ENCODE measurements at places on chromosomes 16 and 17.

GRCh38 chr17:9987779-9988585 is 82.9 kb upstream of the RCVRN start:
- no peak for DNase-seq

GRCh38 chr17:17783825-17784656 is 52.7 kb downstream of the SREBF1 start:
- DNase-seq, result peak; percentile 77

DNA sequence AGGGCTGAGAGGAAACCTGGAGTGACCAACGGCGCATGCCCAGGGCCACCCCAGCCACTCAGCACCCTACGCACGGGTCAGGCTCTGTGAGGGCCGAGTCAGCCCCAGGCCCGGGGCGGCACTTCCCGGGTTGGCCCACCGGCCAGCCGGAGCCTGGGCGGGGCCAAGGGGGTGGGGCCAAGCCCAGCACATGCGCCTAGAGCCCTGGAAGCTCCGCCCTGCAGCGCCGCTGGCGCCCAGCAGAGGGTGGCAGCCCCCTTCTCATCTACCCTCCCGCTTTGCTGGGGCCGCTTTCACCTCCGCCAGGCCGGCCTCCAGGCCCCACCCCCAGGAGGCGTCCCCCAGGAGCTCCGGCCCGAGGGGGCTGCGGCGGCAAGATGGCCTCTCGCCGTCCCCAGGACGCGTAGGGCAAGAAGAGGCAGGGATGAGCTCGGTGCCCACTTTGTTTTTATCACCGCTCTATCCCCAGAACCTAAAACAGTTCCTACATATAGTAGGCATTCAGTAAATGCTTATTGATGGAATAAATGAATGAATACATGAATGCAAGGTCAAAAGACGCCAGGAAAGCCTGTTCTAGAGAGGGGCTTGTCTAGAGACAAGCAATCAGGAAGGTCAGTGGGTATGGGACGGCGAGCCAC is 31.3 kb downstream of the MYO18A start:
- DNase-seq, result peak; percentile 96

- DNase-seq, result no peak
Measured at GRCh38 chr16:6113749-6114148, 1016.2 kb upstream of the EEF2KMT start.

All from sciatic nerve (tissue), 2 donors.